ENCODE measurements at places on chromosomes 6 and 20. TPM values are rescaled to one million over a fixed set of nuclear protein-coding genes. Genes with fewer than 3 reads are reported as not detected.

- no peak overlapping the region for H3K27ac ChIP-seq
- DNase-seq, result peak; percentile 57
- H3K4me3 ChIP-seq, result no peak overlapping the region
- H3K4me1 ChIP-seq, result peaks cover 5% of the 10 kb centered on the region
- peaks cover 60% of the 10 kb centered on the region for H3K36me3 ChIP-seq
Measured at GRCh38 chr6:160106010-160106409, 15.6 kb upstream of the SLC22A1 start.

DNA sequence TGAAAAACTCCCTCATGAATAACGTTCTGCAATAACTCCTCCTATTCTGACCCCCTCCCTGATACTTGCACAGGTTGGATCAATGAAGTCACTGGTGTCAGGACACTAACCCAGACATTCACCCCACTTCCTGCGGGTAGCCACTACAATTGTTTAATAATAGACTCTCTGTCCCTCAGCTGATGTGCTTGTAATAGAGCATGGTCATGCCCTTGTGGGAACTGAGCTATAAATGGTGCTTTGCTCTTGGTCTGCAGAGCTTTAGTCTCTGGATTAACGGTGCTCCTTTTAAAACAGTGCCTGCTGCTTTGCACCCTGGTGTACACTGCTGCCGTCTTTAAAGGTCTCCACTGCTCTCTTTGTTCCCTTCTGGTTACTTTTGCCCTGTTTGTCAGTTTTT lies 127.3 kb downstream of the BACH2 start:
- H3K4me1 ChIP-seq, result no peaks in the 10 kb centered on the region
- H3K4me3 ChIP-seq, result no peak overlapping the region
- H3K36me3 ChIP-seq, result no peaks in the 10 kb centered on the region
- no peak for DNase-seq
- H3K27ac ChIP-seq, result no peak overlapping the region
- no peaks in the 10 kb centered on the region for H3K27me3 ChIP-seq

GRCh38 chr6:29946223-29947076 lies 4.1 kb downstream of the HLA-A start:
- H3K4me1 ChIP-seq, result no peaks in the 10 kb centered on the region
- no peak overlapping the region for H3K4me3 ChIP-seq
- no peak overlapping the region for H3K27ac ChIP-seq
- H3K27me3 ChIP-seq, result no peaks in the 10 kb centered on the region
- H3K36me3 ChIP-seq, result peaks cover 3% of the 10 kb centered on the region
- no peak for DNase-seq

- peaks cover 25% of the 10 kb centered on the region for H3K4me1 ChIP-seq
- DNase-seq, result no peak
- no peaks in the 10 kb centered on the region for H3K27me3 ChIP-seq
- H3K4me3 ChIP-seq, result no peak overlapping the region
- no peaks in the 10 kb centered on the region for H3K36me3 ChIP-seq
- no peak overlapping the region for H3K27ac ChIP-seq
Measured at GRCh38 chr6:157072128-157072527, 251.2 kb downstream of the TMEM242 start.

- no peaks in the 10 kb centered on the region for H3K36me3 ChIP-seq
- H3K27me3 ChIP-seq, result no peaks in the 10 kb centered on the region
- H3K4me3 ChIP-seq, result no peak overlapping the region
- no peak overlapping the region for H3K27ac ChIP-seq
- DNase-seq, result peak; percentile 28
- H3K4me1 ChIP-seq, result peaks cover 3% of the 10 kb centered on the region
Measured at GRCh38 chr20:44071526-44072111, 115.4 kb downstream of the JPH2 start.

GRCh38 chr6:167829513-167829912 lies 2.8 kb downstream of the AFDN start:
- H3K27me3 ChIP-seq, result no peaks in the 10 kb centered on the region
- H3K36me3 ChIP-seq, result no peaks in the 10 kb centered on the region
- peaks cover 29% of the 10 kb centered on the region for H3K4me1 ChIP-seq
- H3K4me3 ChIP-seq, result peak overlapping the region; percentile 4
- DNase-seq, result no peak
- no peak overlapping the region for H3K27ac ChIP-seq

- H3K36me3 ChIP-seq, result no peaks in the 10 kb centered on the region
- no peaks in the 10 kb centered on the region for H3K27me3 ChIP-seq
- no peak for DNase-seq
- peak within 1 kb of the TSS; percentile 84 for H3K27ac ChIP-seq
- H3K4me1 ChIP-seq, result peaks cover 12% of the 10 kb centered on the region
Measured at GRCh38 chr6:31582230-31582643, at the start of gene LTB. Gene LTB, minus strand, starts transcription at chr6:31582424. Its CDS starts 7 bp downstream, at chr6:31582417.

DNA sequence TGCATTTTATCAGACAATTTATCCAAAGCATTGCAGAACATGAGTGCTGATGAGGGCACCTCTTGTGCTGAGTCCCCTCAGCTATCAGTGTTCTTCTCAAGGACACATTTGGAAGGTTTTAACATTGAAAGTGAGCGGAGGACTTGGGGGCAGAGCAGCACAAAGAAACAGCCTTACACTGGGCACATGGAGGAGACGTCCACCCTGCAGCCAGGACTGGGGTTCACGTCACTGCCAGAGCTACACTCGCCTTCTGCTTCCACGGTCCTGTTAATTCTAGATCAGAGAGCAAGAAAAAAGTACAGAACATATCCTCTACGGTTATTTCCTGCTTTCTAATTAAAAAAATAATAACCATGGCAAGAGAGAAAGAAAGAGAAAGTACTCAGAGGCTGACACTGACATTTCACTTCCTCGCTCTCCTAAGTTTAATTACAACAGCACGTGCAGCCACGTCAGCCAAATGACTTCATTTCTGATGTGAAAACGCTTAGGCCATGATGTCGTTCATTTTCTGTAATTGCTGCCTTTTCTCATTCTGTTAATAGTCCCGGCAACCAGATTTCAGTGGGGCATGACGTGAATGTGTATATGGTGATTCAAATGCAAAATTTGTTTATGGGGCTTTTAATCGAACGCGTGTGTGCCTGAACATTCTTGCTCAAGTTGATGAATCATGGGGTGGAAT lies 5.1 kb downstream of the PRND start:
- H3K4me1 ChIP-seq, result peaks cover 9% of the 10 kb centered on the region
- DNase-seq, result no peak
- peak overlapping the region; percentile 33 for H3K4me3 ChIP-seq
- H3K36me3 ChIP-seq, result no peaks in the 10 kb centered on the region
- peaks cover 1% of the 10 kb centered on the region for H3K27me3 ChIP-seq

DNA sequence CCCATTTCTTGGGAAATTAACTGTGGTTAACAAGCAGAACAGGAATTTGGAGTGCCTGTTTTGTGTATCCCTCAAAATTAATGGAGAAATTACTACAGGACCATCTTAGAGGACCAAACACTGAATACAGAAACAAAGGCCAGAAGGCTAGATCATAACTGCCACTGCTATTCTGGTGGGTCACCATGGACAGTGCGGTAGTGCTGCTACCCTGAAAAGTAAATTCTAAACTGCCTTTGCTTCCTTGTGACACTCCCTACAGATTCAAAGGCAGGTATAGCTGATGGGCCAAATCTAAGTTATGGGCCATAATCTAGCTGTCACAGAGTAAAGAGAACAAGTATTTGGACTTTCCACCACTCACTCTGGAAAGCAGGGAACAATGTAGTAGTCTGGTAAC lies 575.8 kb upstream of the ADGRB3 start:
- H3K27me3 ChIP-seq, result no peaks in the 10 kb centered on the region
- H3K4me3 ChIP-seq, result no peak overlapping the region
- DNase-seq, result no peak
- no peak overlapping the region for H3K27ac ChIP-seq

DNA sequence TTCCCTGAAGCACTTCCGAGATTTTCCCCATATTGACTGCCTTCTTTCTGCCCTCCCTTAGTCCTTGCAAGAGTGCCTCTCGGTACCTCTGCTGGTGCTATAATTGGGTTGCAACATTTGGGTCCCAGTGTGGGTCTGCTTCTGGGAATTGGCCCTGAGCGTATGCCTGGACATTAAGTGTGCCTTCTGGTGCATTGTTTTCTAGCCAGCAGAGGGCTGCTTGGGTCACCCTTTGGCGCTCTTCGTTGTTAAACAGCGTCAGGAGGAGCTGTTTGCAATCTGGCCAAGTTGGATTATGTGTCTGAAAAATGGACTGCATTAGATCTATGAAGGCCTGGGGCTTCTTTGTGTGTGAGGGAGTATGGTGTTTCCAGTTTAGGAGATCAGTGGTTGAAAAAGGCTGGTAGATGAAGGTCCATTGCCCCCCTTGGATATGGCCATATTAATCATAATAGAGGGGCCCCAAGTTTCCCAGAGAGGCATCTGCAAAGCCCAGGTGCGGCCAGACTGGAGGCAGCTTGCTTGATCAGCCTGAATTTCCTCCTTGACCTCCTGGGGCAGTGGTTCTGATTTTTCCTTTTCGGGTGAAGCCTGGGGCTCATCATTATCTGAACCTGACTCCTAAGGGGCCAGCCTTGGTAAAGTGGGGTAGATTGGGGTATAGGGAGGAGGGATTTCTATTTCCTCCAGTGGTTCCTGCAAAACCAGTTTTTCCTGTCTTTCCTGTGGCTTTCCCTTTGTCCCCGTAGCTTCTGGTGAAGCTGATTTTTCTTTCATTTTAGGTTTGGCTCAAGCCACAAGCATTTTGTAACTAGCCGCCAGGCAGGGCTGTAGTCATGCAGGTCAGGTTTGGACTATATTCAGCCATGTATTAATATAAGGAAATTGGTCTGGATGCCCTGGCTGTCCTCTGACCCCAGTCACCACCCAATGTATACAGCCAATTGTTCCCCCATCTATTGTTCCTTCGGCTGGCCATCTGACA lies 85.4 kb upstream of the GPR6 start:
- no peaks in the 10 kb centered on the region for H3K27me3 ChIP-seq
- peak overlapping the region; percentile 53 for H3K27ac ChIP-seq
- DNase-seq, result no peak
- no peaks in the 10 kb centered on the region for H3K36me3 ChIP-seq
- H3K4me3 ChIP-seq, result no peak overlapping the region

DNA sequence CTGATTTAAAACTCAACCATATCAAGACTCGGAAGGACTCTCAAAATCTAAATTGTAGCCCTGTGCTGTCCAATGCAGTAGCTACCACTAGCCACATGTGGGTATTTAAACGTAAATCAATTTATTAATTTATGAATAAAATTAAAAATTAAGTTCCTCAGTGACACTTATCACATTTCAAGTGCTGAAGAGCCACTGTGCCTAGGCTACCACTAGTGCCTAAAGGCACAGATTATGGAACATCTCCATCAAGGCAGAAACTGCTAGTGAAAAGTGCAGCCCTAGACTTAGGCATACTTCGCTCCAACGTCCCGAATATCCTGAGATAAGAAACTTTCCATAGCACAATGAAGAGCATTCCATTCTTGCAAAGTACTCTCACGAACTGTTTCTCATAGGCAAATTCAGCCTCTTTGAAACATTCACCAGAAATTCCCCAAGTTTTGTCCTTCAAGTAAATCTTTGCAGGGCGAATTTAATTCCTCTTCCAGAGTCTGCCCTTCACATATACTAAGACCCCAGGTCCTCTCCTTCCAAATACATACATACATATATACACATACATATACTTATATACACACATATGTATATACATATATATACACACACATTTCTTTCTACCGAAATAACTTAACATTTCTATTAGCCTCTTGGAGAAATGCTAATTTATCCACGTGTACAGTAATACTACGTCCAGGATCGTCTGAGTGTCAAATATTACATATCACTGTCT lies 1.3 kb downstream of the SUPT3H start:
- no peak for DNase-seq
- H3K36me3 ChIP-seq, result no peaks in the 10 kb centered on the region
- no peaks in the 10 kb centered on the region for H3K27me3 ChIP-seq
- H3K4me1 ChIP-seq, result peaks cover 15% of the 10 kb centered on the region
- peak overlapping the region; percentile 82 for H3K4me3 ChIP-seq

- H3K4me1 ChIP-seq, result no peaks in the 10 kb centered on the region
- H3K4me3 ChIP-seq, result no peak overlapping the region
- DNase-seq, result no peak
- H3K27ac ChIP-seq, result no peak overlapping the region
- no peaks in the 10 kb centered on the region for H3K27me3 ChIP-seq
Measured at GRCh38 chr6:153781306-153781705, 257.7 kb upstream of the OPRM1 start.

GRCh38 chr20:63685269-63686026 lies 11.0 kb upstream of the TNFRSF6B start:
- H3K27me3 ChIP-seq, result no peaks in the 10 kb centered on the region
- DNase-seq, result no peak
- H3K36me3 ChIP-seq, result no peaks in the 10 kb centered on the region

GRCh38 chr6:30495993-30496392 lies 6.7 kb downstream of the HLA-E start:
- H3K27me3 ChIP-seq, result no peaks in the 10 kb centered on the region
- DNase-seq, result no peak
- peaks cover 37% of the 10 kb centered on the region for H3K36me3 ChIP-seq
- H3K4me3 ChIP-seq, result no peak overlapping the region

- H3K36me3 ChIP-seq, result no peaks in the 10 kb centered on the region
- no peak for DNase-seq
- no peak overlapping the region for H3K27ac ChIP-seq
- peaks cover 28% of the 10 kb centered on the region for H3K4me1 ChIP-seq
- H3K4me3 ChIP-seq, result no peak overlapping the region
Measured at GRCh38 chr20:56627122-56628014, 1.7 kb upstream of the TFAP2C start.

DNA sequence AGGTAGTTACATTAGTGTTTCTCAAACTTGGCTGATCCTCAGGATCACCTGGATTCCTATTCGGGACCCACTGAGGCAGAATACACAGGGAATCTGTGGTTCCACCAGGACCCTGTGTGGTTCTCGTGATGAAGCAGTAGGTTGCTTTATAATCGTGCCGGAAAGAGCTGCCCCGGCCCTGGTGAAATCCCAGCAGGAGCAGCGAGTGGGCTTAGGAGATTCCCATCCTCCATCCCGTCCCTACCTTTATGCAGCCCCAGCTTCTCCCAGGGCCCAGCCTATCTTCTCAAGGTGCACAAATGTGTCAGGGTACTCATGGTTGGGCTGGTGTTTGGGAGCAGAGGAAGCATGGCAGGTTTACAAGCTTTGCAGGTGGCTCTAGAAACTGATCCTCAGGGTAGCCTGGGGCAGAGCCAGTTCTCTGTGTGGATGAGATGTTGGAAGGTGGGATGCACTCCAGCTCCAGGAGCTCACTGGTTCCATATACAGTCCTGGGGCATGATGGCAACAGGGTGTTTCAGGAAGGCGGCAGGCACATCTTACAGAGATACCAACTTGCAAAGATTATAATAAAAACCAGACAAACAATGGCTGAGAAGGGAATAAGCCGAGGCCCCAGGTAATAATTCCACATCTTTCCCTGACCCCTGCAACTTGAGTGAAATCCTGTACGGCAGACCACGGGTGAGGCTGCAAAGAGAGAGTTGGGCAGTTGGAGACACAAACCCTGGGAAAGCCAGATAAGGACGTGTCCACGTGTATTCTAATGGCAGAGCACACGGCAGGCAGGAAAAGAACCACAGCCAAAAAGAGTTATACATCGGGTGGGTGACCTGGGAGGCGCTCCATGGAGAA lies 5.9 kb downstream of the SLC22A1 start:
- no peaks in the 10 kb centered on the region for H3K36me3 ChIP-seq
- DNase-seq, result no peak
- H3K27ac ChIP-seq, result no peak overlapping the region
- no peak overlapping the region for H3K4me3 ChIP-seq

- H3K27me3 ChIP-seq, result peaks cover 24% of the 10 kb centered on the region
- DNase-seq, result peak; percentile 80
- H3K36me3 ChIP-seq, result no peaks in the 10 kb centered on the region
- H3K27ac ChIP-seq, result peak overlapping the region; percentile 55
- H3K4me1 ChIP-seq, result no peaks in the 10 kb centered on the region
- H3K4me3 ChIP-seq, result peak overlapping the region; percentile 10
Measured at GRCh38 chr6:37516076-37516919, 16.6 kb upstream of the CCDC167 start.

Gene ZNF334
- 3.0 TPM for total RNA-seq

Gene HMGCLL1
- total RNA-seq, result 4.2 TPM

Gene OPN5
- total RNA-seq, result not detected

Gene RTF2
- total RNA-seq, result 77.4 TPM

Gene RAET1G
- 1.2 TPM for total RNA-seq

Measured in upper lobe of right lung (tissue), 1 donor.